Activated naive CD4-positive, alpha-beta T cell treated with anti-CD3 and anti-CD28 coated beads for 36 hours (primary cell): ENCODE measurements at places on chromosomes 11 and 22. TPM values are rescaled to one million over a fixed set of nuclear protein-coding genes. Genes with fewer than 3 reads are reported as not detected.

The PHETA2 gene
- total RNA-seq: 0.74 TPM

DNA sequence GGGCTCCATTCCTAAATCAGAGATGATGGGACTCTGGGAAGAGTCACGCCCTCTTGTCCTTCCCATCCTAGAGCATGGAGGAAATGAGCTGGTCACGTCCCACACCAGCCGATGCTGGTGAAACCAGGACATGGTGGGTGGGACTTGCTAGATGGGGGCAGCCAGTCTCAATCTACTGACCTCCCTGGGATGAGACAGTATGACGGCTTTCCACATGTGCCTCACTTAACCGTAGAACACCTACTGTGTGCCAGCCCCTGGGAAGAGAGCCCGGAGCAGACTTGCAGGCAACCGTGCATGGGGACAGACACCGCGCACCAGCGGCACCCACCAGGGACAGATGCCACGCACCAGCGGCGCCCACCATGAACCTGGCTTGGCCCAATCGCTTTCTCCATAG, 3.8 kb downstream of the OSBPL5 start:
- no peak for DNase-seq
- H3K4me3 ChIP-seq: no peak overlapping the region
- H3K27me3 ChIP-seq: peaks cover 17% of the 10 kb centered on the region
- no peak overlapping the region for H3K27ac ChIP-seq

GRCh38 chr11:102430158-102430836, 22.3 kb downstream of the TMEM123 start:
- no peaks in the 10 kb centered on the region for H3K27me3 ChIP-seq
- peaks cover 75% of the 10 kb centered on the region for H3K4me1 ChIP-seq
- peak overlapping the region; percentile 44 for H3K4me3 ChIP-seq
- DNase-seq: peak; percentile 86
- peaks cover 61% of the 10 kb centered on the region for H3K36me3 ChIP-seq

DNA sequence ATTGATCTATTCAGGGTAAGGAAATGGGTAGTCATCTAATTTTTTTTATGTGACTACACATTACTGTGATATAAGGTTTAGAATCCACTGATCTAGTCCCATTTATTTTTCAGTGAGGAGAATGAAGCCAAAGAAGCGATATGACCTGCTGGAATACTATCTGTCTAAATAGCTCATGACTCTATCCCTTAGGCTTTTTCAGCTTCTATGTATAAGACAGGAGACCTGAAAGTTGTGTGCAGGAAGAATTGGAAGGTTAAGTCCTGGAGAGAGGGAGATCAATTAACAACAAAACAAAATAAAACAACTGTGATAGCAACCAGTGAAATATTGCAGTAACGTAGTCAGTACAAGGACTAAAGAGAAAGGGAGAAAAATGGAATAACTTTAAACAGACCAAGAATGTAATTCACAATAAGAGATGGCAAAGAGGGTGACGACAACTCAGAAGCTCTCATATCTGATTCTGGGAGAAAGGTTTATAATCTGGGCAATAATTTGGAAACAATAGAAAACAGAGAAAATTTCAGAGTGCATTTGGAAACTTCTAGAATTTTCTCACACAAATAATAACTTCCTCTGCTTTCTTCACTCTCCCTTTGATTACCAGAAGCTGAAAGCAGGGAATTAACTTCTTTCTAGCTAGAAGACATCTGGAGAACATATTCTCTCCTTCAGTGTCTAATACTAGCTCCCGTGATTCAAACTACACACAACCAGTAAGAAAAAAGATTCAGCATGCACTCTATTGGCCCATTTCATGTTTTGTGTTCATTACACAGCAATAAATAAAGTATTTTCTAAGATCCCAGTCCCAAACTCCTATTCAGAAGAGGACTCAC, 19.2 kb upstream of the CASP12 start:
- H3K4me3 ChIP-seq: peak overlapping the region; percentile 59
- no peaks in the 10 kb centered on the region for H3K36me3 ChIP-seq
- peaks cover 38% of the 10 kb centered on the region for H3K4me1 ChIP-seq
- peak overlapping the region; percentile 3 for H3K27ac ChIP-seq
- H3K27me3 ChIP-seq: no peaks in the 10 kb centered on the region
- DNase-seq: no peak

The VSIG10L2 gene
- total RNA-seq: not detected

The KDELR3 gene
- total RNA-seq: 0.57 TPM

GRCh38 chr11:27076121-27076589, 35.5 kb downstream of the BBOX1 start:
- no peaks in the 10 kb centered on the region for H3K36me3 ChIP-seq
- no peak overlapping the region for H3K27ac ChIP-seq
- DNase-seq: no peak

- H3K27me3 ChIP-seq: no peaks in the 10 kb centered on the region
- peaks cover 55% of the 10 kb centered on the region for H3K36me3 ChIP-seq
- peaks cover 43% of the 10 kb centered on the region for H3K4me1 ChIP-seq
- no peak overlapping the region for H3K27ac ChIP-seq
Observed at GRCh38 chr11:67291481-67292381, 2.6 kb downstream of the ANKRD13D start.

DNA sequence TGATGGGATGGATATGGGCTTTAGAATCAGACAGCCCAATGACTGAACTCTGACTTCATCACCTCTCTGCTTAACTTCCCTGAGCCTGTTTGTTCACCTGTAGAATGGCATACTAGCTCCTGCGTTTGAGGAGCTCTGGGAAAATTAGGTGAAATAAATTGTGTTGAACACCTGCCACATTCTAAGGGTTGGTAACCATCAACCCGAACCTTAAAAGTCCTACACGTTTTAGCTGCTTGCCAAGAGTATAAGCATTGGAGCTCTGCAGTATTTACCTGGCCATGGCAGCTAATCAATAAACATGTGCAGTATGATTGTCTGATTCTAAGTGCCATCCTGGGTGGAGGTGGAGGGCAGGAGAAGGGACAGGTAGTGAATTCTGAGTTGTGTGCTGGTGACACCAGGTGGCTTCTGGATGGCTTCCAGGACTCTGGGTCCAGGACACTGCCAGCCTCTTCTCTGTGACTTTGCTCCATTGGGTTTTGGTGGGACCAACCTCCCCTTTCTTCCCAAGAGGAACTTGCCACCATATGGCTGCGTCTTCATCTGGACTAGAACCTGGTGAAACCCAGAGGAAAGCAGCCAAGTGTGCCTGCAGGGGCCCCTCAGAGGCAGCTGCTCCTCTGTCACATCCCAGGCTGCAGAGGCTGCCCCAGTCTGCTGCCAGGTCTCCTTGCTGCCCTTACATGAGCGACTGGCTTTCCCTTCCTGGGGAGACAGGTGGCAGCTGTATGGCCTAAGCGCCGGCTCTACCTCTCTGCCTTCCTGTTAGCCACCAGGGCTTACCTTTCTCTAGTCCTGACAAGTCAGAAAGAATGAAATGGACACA, 85.6 kb downstream of the CACNG2 start:
- H3K4me1 ChIP-seq: no peaks in the 10 kb centered on the region
- H3K27me3 ChIP-seq: peaks cover 18% of the 10 kb centered on the region
- no peak overlapping the region for H3K4me3 ChIP-seq
- no peaks in the 10 kb centered on the region for H3K36me3 ChIP-seq
- no peak for DNase-seq

- H3K4me3 ChIP-seq: no peak overlapping the region
- H3K27me3 ChIP-seq: no peaks in the 10 kb centered on the region
- H3K4me1 ChIP-seq: no peaks in the 10 kb centered on the region
Observed at GRCh38 chr11:12494699-12495098, 117.3 kb downstream of the PARVA start.

The PIWIL4 gene
- total RNA-seq: 0.12 TPM

The NEFH gene
- 2.5 TPM for total RNA-seq

The SLC22A9 gene
- total RNA-seq: not detected

GRCh38 chr11:17702876-17703275, 16.5 kb upstream of the MYOD1 start:
- no peak overlapping the region for H3K27ac ChIP-seq
- H3K4me3 ChIP-seq: no peak overlapping the region
- no peaks in the 10 kb centered on the region for H3K36me3 ChIP-seq

The GAL3ST3 gene
- not detected for total RNA-seq

GRCh38 chr11:8006349-8006977, 19.3 kb downstream of the EIF3F start:
- no peaks in the 10 kb centered on the region for H3K27me3 ChIP-seq
- H3K4me1 ChIP-seq: no peaks in the 10 kb centered on the region
- H3K4me3 ChIP-seq: no peak overlapping the region
- DNase-seq: peak; percentile 63
- no peak overlapping the region for H3K27ac ChIP-seq
- H3K36me3 ChIP-seq: no peaks in the 10 kb centered on the region
